ENCODE measurements at places on chromosomes 1 and 21.

- DNase-seq = no peak
Measured at GRCh38 chr1:47637111-47637685, 199.4 kb downstream of the FOXD2 start.

DNA sequence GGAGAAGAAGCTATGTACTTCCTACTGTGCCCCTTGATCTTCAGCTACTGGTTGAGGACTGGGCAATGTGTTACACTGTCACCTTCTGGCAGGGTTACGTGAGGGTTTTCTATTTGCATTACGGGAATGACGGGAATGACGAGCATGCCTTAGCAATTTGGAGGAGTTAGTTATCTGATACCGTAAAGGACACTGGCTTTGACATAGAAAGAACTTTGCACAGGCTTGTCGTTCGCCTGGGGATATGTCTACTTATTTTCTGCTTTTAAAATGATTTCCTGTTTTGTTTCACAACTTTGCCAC is 19.8 kb upstream of the ACBD6 start:
- DNase-seq = no peak

DNA sequence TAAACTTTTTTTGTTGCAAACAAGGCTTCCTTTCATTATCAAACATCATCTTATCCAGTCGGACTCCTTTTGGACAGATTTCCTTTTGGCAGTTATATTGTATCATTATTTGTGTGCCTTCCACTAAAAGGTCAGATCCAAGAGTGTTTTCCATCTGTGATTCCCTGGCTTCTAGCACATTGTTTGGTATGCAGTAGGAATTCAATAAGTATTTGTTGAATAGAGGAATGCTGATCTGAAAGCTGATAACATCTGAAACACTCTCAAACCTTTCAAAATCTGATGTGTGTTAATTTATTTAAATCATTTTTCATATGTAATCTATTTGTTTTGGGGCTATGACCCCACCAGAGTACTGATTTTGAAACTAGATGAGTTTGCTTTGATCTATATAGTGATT is 39.0 kb downstream of the NDC1 start:
- DNase-seq = no peak

DNA sequence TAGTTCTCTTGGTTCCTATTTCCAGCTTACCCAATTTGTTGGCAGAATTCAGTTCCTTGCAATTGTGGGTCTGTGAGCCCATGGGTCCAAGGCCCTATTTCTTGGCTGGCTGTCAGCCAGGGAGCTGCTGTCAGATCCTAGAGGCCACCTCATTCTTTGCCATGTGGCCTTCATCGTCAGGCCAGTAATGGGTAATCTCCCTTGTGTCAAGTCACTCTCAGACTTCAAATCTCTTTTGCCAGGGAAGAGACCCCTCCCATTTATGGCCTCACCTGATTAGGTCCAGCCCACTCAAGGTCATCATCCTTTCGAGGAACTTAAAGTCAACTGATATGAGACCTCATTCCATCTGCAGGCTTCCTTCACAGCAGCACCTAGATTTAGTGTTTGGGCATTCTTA is 17.9 kb downstream of the OBSCN start:
- DNase-seq = no peak

- DNase-seq = no peak
Measured at GRCh38 chr1:208357644-208358507, 113.7 kb upstream of the PLXNA2 start.
